ENCODE measurements at places on chromosomes 2 and 18.

DNA sequence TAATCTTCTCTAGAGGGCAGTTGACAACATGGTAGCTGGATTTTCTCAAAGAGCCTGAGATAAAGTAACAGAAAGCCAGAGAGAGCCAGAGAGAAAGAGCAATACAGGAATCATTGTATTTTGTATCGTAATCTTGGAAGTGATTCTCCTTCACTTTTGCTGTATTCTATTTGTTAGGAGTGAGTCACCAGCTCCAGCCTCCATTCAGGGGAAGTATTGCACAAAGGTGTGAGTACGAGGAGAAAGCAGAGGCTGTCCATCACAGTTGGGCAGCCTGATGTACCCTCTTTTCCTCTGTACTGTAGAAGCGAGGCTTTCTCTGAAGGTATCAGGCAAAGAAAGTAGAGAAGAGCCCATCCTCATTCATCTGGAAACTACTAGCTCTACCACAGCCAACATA is 176.8 kb downstream of the KCNS3 start:
- DNase-seq = no peak

GRCh38 chr2:164368896-164369295 is 252.4 kb downstream of the GRB14 start:
- no peak for DNase-seq

- DNase-seq = no peak
Measured at GRCh38 chr2:235727891-235728799, 234.3 kb downstream of the AGAP1 start.

- DNase-seq = no peak
Measured at GRCh38 chr2:59449274-59449673, 1104.2 kb downstream of the BCL11A start.

DNA sequence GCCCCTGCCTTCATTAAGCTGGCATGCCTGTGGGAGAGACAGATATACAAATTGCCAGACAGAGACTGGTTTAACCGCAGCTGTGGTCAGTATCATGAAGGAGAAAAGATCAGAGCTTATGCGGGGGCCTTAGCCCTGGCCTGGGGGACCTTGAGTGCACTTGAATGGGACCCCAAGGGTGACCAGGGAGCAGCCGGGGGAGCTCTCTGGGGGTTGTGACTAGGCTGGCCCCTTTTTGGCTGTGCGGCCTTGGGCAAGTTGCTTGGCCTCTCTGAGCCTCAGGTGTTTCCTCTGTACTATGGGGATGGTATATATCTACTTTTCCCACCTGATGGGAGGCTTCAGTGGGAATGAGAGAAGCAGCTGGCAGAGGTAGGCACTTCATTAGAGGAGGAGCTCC is 35.7 kb downstream of the INHBB start:
- no peak for DNase-seq

- no peak for DNase-seq
Measured at GRCh38 chr2:240400371-240401161, 34.9 kb upstream of the GPC1 start.

GRCh38 chr18:74715865-74716712 is 118.4 kb downstream of the ZNF407 start:
- no peak for DNase-seq

- no peak for DNase-seq
Measured at GRCh38 chr2:229407170-229407569, 136.1 kb upstream of the PID1 start.

GRCh38 chr2:188176620-188177019 is 115.1 kb upstream of the GULP1 start:
- no peak for DNase-seq

DNA sequence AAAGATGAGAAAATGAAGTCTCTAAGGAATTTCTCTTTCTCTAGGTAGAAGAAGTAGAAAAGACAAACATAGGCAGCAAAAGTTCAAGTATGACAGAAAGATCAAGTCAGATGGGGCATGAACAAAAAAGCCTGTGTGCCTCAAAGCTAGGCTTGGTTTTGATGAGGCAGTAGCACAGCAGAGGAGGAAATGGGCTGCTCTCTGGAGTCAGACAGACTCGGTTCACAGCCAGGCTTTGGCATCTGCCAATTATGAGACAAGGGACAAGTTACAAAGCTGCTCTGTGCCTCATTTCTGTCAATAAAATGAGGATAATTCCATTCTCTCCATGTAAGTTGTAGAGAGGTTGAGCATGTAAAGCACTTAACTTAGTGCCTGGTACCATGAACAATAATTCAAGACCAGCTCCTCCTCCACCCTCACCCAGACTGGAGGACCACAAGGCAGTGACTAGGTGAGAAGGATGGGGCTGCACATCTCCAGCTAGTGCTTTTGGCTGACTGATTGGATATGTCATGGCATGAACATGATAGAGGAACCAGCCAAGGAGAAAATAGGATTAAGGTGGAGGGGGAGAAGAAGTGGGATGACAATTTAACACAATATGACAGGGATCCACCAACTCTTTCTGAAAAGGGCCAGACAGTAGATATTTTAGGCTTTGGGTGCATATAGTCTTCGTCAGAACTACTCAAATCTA is 84.6 kb downstream of the TMEM163 start:
- DNase-seq = no peak

DNA sequence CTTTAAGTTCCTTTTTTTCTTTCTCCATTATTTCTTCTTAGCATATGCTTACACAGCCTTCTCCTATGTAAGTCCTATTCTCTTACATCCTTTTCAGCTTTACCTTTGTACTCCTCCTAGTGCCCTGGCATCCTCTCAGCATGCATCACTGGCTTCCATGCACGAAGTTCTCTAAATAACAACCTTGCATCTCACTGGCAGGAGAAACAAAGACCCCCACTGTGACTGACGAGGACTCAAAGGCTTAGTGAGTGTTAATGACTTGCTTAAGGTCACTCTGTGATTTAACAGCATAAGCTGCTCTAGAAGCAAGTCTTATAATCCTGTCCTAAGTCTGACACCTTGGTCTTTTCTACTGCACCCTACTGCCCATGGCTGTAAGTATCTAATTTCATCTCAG is 1236.0 kb upstream of the CELF4 start:
- no peak for DNase-seq

GRCh38 chr2:159712929-159713420 is 669 bp downstream of the MARCHF7 start:
- DNase-seq = no peak

- no peak for DNase-seq
Measured at GRCh38 chr2:105052773-105053172, 14.9 kb downstream of the MRPS9 start.

GRCh38 chr2:125842041-125842440 is 813.9 kb upstream of the GYPC start:
- no peak for DNase-seq

DNA sequence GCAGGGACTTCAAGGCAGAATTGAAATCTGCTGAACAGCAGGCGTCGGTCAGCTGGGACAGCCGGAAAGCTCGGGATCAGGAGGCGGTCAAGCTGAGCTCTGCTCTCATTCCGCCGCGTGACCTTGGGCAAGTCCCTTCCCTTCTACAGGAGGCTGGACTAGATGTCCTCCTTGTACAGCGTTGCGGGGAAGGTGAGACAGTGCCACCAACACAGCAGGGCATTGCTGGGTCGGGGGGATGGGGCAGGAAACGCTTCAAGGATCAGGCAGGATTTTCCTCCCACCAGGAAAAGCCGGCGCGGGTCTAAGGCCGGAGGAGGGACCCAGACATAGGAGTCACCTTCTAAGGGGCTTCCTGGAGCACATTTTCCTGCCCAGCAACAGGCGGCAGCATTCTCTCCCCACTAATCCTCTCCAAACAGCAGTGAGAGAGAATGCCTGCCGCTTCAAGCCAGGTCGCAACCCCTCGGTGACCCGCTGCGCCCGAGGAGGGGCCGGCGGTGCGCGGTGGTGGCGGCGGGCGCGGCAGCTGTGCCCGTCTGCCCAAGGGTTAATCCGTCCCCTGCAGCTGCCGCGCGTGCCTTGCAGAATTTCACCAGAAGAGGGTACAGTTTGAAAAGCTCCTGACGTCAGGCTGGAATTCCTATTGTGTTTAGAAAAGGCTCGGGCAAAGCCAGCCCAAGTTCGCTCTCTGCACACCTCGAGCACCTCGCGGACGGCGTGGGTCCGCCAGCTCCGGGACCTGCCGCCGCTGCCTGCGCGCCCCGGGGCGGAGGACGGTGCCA is at the start of gene KCNF1:
Gene KCNF1, plus strand, starts transcription at position 644 of the 785 bp plus-strand sequence. CDS start 493 bp downstream, outside the sequence.
- no peak for DNase-seq

- DNase-seq = no peak
Measured at GRCh38 chr18:323253-323622, 55.4 kb upstream of the THOC1 start.

- DNase-seq = no peak
Measured at GRCh38 chr2:188523919-188524318, 232.2 kb downstream of the GULP1 start.

GRCh38 chr18:59006461-59007067 is 133.1 kb upstream of the SEC11C start:
- DNase-seq = no peak

DNA sequence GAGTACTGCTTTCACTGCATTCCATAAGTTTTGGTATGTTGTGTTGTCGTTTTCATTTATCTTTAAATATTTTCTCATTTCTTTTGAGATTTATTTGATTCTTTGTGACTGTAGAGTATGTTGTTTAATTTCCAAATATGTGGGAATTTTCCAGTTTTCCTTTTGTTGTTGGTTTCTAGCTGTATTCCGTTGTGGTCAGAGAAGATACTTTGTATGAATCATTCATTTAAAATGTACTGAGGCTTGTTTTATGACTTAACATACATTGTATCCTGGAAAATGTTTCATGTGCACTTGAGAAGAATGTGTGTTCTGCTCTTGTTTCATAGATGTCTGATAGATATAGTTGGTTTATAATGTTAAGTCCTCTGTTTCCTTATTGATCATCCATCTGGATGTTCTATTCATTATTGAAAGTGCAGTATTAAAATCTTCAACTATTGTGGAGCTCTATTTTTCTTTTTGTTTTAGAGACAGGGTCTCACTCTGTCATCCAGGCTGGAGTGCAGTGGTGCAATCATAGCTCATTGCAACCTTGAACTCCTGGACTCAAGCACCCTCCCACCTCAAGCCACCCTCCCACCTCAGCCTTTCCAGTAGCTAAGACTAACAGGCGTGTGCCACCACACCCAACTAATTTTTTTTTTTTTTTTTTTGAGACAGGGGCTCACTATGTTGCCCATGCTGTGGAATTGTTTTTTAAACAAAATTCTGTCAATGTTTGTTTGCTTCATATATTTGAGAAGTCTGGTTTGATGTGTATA is 96.8 kb downstream of the TAF4B start:
- DNase-seq = no peak

DNA sequence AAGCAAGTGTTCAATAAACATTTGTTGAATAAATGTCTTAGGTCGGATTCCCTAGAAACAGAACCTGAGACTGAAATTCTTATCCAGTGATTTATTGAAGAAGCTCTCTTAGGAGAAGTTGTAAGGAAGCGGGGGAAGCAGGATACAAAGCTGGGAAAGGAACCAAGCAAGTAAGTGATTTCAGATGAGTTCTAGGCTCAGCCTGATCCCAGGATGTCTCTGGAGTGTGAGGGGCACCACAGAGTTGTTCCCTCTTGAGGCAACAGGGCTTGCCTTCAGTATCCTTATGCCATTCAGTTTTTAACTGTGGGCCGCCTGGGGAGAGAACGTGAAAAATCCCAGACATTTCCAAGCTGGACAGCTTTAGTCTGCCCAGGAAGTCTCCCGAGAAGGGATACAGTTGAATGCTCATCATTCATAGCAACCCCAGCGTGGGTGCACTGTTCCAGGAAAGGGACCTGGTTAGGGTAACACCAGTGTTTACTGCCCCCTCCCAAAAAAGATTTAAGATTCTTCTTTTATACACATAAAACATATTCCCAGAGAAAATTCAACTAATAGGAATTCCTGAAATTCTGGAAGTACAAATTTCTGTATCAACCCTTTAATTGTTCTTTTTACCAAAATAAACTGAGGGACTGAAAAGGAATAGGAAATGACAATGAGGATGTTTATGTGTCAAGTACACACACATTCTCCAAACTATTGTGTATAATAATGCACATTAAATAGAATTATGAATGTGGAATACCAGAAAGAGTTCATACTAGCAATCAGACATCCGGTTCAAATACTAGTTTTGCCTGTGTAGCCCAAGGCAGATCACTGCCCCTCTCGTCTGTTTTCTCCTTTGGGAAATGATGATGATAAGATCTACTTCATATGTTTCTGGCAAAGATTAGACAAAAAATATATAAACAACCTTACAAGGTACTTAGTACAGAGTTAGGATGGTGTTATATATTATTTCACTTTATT is 592.1 kb upstream of the CDH2 start:
- no peak for DNase-seq

DNA sequence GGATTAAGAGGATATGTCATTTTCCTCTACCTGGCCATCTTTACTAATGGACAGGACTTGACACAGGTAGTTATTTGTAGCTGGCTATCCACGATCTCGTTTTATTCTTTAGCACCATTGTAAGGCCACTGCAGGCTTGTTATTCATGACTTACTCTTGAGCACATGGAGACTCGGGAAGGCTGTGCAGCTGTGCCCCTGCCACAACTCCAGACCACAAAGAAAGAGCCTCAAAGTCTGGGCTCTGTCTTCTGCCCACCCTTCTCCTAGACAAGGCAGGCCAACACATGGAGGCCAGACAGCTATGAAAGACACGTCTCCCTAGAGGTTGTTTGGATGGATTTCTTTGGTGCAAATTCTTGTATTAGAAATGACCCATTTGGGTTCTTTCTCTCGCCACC is 133.8 kb downstream of the NAPG start:
- DNase-seq = no peak

Measured in stimulated activated CD8-positive, alpha-beta memory T cell treated with anti-CD3 and anti-CD28 coated beads, Interleukin-15, amount 100 ng/mL, for 4 hours (primary cell).